ENCODE measurements at places on chromosomes 5 and 9.
A peak's percentile ranks its signal among the peaks of the same experiment; 100 is the strongest.

DNA sequence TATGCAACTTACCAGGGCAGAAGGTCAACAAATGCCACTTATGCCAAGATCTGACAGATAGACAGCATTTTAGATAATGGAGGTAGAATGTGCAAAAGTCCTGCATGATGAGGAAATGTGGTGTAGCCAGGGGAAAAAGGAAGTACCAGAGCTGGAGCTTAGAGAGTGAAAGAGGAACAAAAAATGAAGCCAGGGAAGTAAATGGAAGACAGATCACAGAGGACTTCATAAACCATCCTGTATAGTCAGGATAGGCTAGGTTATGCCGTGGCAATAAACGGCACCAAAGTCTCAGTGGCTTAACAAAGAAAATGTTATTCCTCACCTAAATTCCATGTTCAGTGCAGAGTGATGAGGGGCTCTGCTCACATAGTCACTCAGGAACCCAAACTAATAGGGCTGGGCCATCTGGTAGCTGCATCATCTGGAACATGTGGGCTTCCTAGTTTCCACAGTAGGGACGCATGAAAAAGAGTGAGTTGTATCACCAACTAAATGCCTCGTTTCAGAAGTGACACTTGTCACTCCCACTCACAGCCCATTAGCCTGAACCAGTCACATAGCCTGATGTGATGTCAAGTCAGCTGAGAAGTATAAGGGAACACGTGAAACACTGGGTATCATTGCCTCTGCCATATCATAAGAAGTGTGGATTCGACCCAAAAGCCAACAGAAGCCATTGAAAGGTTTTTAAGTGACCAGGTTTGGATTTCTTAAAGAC is 70.3 kb downstream of the SH3RF2 start:
- DNase-seq: no peak

DNA sequence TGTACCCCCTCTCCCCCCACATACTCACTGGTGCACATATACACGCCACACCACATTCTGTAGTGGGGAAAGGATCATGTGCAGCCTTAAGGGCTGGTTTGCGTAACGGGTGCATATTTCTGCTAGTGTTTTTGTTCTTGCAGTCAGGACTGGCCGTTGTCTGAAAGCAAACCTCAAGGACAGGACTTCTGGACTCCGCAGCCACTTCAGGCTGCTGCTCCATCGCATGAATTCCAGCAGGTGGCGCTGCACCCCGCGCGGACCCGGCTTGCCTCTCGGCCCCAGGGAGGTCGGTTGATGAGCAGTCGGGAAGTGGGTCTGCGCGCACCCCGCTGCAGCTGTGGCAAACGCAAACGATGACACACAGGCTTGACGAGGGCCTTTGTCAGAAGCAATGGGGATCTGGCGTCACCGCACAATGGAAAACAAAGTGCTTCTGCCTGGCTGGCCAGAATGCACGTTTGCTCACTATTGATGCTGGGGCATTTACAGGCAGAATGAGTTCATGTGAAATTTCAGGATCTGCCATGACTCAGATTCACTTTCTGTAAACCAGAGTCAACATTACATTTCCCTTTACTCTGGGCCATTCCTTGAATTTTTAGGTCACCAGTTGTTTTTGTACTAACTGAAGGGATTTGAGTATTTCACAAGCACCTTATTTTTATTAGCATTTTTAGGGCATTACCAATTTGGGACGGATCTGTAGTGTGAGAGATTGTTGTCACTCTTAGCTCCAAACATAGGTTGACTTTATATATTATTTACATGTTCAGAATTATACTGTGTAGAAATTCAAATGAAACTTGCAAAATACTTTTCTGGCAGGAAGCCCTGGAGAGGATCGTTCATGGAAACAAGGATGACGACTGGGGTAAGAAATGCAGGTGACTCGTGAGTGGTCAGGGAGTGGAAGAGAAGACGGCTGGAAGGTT is 36.4 kb upstream of the GLRX start:
- DNase-seq: peak; percentile 41

DNA sequence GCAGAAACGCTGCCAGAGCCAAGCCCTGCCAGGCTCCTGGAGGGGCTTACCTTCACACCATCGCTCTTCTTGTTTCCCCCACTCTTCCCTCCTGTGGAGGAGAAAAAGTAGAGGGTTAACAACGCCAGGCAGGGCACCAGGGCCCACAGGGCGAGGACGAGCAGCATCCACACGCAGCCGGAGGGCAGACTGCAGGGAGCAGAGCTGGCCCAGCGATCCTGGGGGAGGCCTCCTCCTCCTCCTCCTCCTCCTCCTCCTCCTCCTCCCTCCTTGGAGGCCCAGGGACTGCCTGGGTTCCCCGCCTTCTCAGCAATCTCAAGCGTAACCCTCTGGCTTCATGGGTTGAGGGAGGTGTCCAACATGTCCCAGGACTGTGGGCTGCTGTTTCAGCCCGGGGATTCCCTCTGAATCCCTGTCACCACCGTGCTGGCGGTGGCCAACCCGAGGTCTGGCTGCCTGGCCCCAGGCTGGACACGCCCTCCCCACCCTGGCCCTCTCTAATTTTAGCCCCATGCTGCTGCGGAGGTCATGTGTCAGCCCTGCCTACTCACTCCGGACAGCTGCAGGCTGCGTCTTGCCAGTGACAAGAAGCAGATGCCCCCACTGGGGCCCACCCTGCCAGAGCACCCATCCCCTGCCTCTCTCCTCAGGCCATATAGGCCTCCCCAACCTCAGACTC is 44.3 kb downstream of the CAMK2A start:
- DNase-seq: no peak

DNA sequence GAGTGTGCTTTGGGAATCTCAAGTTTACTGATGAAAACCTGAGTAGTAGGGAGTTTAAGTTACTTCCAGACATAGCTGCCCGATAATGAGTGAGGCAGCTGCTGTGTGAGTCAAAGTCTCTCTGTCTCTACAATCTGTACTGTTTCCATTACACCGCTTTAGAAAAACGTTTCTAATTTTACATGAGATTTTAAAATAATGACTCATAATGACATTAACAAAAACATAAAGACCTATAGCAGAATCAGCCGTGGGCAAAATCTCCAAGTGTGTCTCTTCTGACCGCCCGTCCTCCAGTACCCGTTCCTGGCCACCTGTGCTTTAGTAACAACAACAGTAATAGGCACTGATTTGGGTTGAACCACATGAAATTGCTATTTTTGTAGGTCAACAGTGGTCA is 69.6 kb upstream of the PRRC1 start:
- DNase-seq: no peak

GRCh38 chr5:97501965-97502305 is 318.9 kb upstream of the RIOK2 start:
- DNase-seq: no peak

Measured in esophagus squamous epithelium (tissue), 5 donors.